ENCODE measurements at places on chromosomes 7 and 10. TPM values are rescaled to one million over a fixed set of nuclear protein-coding genes. Genes with fewer than 3 reads are reported as not detected.

DRGX gene
- total RNA-seq = not detected

KAZALD1 gene
- total RNA-seq = 23.5 TPM

DENND2A gene
- total RNA-seq = 32.4 TPM

THSD7A gene
- 4.7 TPM for total RNA-seq

TEX36 gene
- total RNA-seq = not detected

LRWD1 gene
- 12.5 TPM for total RNA-seq

INA gene
- total RNA-seq = not detected

AQP1 gene
- 67.8 TPM for total RNA-seq

FGL2 gene
- total RNA-seq = 32.4 TPM

KNDC1 gene
- total RNA-seq = 0.52 TPM

CHCHD1 gene
- total RNA-seq = 17.7 TPM

HOGA1 gene
- 1.6 TPM for total RNA-seq

EPHA1 gene
- total RNA-seq = 0.52 TPM

HOXA6 gene
- 3.1 TPM for total RNA-seq

CLDN3 gene
- 0.52 TPM for total RNA-seq

C10orf62 gene
- total RNA-seq = under 0.01 TPM

NPY4R gene
- total RNA-seq = not detected

MYOF gene
- total RNA-seq = 45.4 TPM

CALCR gene
- total RNA-seq = 5.2 TPM

OR2A12 gene
- not detected for total RNA-seq
